Activated T-cell treated with anti-CD3 and anti-CD28 coated beads, Interleukin-2, amount 50 U/mL, for 48 hours (primary cell): ENCODE measurements at places on chromosomes 1 and 21.

- DNase-seq: no peak
Measured at GRCh38 chr1:117136749-117137148, 15.2 kb upstream of the TRIM45 start.

- DNase-seq: no peak
Measured at GRCh38 chr1:20324704-20325406, 34.2 kb downstream of the VWA5B1 start.

GRCh38 chr1:174274452-174274851 is 115.1 kb downstream of the RABGAP1L start:
- DNase-seq: no peak

DNA sequence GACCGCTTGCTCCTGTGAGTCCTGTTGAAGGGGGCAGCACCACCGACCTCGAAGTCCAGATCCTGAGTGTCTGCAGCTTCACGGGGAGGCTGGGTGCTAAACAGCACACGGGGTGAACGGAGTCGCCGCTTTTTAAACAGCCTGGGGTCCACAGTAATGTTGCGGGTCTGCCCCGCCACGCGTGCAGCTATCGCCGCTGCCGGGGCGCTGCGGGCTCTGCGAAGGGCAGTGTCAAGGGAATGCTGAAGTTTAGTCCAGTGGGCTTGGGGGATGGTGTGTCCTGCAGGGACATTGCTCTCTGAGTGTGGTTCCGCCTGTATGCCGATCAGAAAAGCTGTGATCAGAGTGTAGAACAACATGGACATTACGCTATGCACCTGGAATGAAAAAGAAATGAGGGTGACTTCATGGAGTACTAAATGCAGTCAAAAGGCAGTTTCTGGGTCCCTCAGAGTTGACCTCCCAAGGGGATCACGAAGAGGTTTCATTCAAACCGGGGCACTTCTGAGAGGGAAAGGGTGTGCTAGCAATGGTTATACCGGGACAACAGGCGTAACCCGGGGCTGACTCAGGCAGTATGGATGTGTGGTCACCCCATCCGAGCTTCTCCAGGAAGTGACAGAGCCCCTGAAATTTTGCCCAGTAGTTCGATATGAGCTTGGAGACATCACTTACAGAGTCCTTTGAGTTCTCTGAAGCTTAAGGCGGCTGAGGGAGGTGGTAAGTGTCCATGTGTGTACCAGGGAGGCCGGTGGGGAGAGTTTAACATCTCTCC is 51.4 kb downstream of the NGF start:
- DNase-seq: no peak

- DNase-seq: no peak
Measured at GRCh38 chr1:1421907-1422464, 910 bp upstream of the ANKRD65 start.

- DNase-seq: no peak
Measured at GRCh38 chr1:37169743-37170275, 135.5 kb upstream of the GRIK3 start.

GRCh38 chr1:151773702-151774101 is 10.4 kb upstream of the MRPL9 start:
- no peak for DNase-seq

DNA sequence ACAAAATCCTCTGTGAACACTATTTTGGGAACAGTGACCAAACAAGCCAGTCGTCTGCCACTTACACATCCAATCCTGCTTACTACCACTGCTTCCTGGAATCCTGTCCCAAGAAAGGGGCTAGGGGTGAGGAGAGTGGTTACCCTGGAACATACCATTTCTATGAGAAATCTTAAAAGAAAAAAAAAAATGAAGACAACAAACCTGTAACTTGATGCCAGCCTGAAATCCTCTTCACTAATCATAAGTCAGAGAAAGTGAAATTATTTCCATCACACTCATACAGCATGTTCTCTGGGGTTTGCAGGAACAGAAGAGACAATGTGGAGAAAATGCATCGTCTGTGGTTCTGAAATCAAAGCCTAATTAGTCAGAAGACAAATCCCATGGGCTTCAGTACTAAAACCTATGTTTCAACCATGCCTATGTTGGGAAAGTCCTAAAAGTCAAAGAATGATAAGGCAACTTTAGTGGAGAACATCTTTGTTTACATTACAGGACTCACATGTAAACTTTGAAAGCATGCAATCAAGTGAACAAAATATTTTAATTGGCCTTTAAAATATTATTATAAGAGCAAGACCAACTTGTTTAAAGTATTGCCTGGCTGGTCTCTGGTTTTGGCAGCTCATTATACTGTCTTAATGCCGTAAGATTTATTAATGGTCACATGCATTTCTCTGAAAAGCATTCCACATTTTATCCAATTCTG is 220.7 kb downstream of the LTN1 start:
- DNase-seq: no peak

DNA sequence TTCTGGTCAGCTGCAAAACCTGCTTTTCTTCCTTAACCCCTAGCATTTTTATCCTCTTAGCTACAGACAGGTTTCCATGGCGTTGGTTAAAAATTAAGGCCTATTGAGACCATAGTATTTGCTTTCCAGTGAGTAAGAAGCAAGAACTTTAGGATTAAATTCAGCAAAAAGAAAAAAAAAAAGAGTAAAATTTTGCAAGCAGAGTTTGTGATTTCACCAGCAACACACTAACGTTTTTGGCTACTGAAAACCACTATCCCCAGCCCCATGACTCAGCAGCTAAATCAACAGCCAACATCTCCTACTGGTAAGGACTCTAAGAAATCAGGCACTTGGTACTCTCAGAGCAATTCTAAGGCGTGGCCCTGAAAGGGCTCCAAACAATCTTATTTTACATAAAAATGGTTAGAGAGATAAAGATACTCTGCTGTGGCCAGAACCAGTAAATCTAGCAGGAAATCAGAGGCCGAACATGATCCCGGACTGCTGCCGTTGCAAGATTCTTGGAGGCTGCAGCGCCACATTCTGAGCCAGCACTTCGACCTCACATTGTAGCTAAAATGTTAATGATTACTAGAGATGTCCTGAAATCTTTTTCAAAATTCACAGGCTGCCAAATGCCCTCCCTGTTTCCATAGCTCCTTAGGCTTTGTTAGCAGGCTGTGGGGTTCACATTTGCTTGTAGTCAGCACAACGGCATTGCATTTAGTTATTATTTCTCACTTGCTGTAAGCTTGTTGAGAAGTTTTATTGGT is 1.6 kb upstream of the ENO1 start:
- peak; percentile 51 for DNase-seq

DNA sequence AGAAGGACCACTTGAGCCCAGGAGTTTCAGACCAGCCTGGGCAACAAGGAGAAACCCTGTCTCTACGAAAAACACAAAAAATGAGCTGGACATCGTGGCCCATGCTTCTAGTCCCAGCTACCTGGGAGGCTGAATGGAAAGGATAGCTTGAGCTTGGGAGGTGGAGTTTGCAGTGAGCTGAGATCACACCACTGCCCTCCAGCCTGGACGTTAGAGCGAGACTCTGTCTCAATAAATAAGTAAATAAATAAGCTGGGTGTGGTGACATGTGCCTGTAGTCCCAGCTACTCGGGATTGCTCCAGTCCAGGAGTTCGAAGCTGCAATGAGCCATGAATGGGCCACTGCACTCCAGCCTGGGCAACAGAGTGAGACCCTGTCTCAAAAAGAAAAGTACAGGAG is 3.6 kb downstream of the AKR1A1 start:
- DNase-seq: no peak

DNA sequence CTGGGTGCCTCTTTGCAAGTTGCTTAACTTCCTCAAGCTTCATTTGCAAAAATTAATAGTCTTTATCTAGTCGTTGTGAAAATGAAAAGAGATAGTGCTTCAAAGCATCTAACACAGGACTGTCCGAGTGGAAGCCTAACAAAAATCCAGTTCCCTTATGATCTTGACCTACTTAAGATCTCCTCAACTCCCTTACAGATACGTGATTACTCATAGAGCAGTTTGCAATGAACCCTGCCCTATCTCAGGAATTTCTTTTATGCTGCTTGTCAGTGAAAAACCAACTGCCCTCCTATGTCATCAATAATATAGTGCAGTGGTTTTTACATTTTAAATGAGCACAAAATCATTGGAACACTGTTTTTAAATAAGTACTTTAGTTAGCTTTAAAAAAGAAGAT is 314.3 kb downstream of the BACH1 start:
- no peak for DNase-seq

DNA sequence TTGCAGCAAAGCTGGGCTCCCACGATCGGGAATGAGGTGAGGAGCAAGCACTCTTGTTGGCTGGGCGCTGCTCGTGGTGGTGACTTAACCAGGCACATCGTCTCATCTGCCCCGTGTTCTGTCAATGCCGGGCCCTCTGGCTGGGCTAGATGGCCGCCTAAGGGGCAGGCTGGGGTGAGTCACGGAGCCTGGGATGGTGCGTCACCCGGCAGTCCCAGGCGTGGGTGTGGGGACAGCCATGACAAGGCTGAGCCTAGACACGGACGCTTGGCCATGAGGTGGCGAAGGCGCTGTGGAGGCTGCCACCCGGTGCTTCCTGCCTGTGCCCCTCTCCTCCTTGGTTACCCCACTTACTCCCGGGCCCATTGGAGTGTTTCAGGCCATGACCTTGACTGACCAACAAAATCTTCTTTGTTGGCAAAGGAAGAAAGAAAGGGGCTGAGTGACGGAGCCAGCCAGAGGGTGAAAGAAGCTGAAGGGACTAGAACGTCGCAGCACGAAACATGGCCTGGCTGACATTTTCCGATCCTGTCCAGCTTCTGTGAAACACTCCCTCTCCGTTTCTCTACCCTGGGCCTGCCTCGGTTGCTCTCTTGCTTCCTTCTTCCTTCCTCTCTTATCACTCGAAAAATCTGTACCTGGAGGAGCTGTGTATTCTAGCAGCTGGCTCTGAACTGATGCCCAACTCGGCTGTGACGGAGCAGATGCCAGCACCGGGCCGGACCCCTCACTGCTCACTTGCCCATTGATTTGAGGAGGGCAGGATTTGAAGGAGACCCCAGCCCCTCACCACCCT is 596 bp downstream of the CD247 start:
- peak; percentile 95 for DNase-seq

DNA sequence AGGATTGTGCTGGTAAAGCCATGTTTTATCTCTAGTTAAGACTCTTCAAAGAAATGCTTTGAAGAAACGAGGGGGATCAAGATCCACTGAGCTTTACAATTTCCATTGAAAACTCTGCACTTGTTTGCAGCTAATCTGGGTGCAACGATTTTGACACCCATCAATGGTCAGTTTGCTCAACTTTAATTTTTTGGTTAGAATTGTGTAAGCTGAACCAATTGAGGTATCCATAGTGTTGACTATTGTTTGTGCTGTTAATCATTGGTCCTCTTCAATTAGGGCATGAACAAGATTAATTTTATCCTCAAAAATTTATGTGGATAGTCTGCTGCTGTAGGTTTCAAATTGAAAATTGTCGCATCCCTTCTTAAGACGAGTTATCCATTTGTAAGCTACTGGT is 17.7 kb upstream of the PLXNA2 start:
- DNase-seq: no peak

DNA sequence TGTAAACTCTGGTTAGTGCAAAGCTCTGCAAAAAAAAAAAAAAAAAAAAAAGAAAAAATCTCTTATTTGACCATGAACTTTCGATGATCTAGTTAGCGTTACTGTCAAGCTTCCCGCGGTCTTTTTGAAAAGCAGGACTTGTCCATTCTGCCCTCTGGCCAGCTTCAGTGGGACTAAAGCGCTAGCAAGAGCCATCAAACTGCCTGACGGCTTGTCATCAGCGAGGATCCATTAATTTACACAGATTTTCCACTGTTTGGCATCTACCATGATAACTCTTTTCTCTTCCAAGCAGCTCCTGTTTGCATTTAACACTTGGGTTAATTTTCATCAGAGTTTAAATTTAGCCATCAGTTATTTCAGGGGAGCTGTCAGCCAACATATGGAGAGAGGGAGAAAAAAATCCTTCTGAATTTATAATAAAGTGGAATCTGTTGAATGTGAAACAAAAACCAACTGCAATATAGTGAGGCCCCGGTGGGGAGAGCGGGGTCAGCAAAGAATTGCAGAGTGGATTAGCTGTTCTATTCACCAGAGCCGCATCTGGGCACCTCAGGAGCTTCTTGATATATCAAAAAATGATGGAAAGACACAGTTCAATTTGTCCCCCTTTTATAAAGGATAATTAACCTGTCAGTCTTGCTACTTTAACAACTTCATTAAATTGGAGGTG is 298.2 kb downstream of the SPATA17 start:
- DNase-seq: no peak

GRCh38 chr1:115198938-115199337 is 109.6 kb upstream of the TSPAN2 start:
- DNase-seq: no peak

- DNase-seq: no peak
Measured at GRCh38 chr1:8418301-8418700, 100.4 kb downstream of the SLC45A1 start.

- DNase-seq: no peak
Measured at GRCh38 chr1:149928401-149928724, 760 bp upstream of the SF3B4 start.

DNA sequence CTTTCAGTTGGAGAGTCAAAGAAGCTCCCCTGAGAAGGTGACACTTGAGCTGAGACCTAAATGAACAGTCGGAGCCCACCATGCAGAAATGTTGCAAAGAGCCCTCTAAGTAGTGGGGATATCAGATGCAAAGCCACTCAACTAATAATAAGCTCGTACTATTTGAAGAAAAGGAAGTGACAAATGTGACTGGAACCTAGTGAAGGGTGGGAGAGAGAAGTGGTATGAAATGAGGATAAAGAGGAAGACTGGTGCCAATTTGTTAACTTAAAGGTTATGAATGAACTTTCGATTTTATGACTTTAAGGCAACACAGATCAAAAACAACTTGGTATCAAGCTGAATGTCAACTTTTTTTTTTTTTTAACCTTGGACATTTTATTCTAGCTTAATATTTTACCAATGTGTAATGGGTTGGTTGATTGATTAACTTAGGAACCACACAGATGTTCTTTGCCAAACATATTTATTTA is 14.7 kb downstream of the LYPLAL1 start:
- DNase-seq: no peak

- no peak for DNase-seq
Measured at GRCh38 chr1:243507001-243507671, 251.3 kb downstream of the SDCCAG8 start.

DNA sequence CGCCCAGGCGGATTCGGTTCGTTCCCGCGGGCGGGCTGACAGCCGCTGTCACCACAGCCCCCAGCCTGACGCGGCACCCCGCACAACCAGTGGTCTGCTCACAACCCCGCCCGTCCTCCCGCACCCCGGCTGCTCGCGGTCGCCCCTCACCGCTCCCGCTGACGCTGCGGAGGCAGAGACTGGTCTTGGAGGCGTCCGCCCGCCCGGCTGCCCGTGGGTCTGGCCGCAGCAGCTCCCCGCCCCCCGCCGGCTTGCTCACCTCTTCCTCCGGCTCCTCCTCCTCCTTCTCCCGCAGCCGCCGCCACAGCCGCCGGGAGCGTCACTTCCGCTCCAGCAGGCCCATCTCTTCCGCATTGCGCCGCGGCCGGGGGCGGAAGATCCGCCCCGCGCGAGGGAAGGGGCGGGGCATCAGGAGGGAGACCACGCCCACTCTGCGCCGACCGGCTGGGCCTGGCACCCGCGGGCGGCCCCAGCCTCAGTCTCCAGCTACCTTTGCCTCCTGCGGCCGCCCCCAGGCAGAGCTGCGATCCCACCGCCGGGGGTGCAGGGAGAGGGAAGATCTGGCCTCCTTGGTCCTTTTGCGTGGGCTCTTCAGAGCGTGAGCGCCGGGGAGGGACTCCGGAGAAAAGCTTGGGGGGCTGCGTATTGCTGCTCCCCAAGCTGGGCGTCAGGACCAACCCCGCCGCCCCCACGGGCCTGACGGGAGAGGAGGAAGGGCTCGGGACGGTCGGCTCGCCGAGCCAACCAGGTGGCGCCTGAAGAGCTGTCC is at the start of gene SYNJ1:
TSS of gene SYNJ1 (minus strand) at position 327 of the 769 bp plus-strand sequence. CDS start 1,118 bp downstream, outside the sequence.
- peak; percentile 94 for DNase-seq
